Gastrocnemius medialis (tissue), 4 donors: ENCODE measurements at places on chromosomes 5 and 9. TPM values are rescaled to one million over a fixed set of nuclear protein-coding genes. Genes with fewer than 3 reads are reported as not detected.

- no peak overlapping the region for H3K4me3 ChIP-seq
- no peak for DNase-seq
- H3K4me1 ChIP-seq = peaks cover 6% of the 10 kb centered on the region
- no peak overlapping the region for H3K27ac ChIP-seq
These were observed 22.8 kb upstream of the TNFAIP8 start for GRCh38 chr5:119332978-119333401.

DNA sequence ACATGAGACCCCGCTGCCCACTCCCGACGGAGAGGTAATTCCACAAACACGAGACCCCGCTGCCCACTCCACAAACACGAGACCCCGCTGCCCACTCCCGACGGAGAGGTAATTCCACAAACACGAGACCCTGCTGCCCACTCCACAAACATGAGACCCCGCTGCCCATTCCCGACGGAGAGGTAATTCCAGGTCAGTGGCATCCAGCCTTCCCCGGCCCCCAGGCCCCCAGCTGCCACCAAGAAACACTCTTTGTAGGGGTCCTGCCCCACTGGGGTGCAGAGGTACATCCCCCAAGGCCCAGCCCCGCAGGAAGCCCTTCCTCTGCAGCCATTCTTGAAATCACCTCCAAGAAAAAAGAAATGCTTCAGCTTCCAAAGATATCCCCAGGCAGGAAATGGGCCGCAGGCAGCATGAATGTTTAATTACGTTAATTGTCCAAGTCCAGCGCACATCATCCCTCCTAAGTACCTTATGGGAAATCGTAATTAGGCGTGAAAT lies 115.9 kb downstream of the ADAMTS2 start:
- H3K4me1 ChIP-seq = no peaks in the 10 kb centered on the region
- no peaks in the 10 kb centered on the region for H3K36me3 ChIP-seq
- DNase-seq = no peak
- H3K4me3 ChIP-seq = no peak overlapping the region

The TNFSF8 gene
- 0.76 TPM for total RNA-seq

The FGFR4 gene
- 0.56 TPM for total RNA-seq

DNA sequence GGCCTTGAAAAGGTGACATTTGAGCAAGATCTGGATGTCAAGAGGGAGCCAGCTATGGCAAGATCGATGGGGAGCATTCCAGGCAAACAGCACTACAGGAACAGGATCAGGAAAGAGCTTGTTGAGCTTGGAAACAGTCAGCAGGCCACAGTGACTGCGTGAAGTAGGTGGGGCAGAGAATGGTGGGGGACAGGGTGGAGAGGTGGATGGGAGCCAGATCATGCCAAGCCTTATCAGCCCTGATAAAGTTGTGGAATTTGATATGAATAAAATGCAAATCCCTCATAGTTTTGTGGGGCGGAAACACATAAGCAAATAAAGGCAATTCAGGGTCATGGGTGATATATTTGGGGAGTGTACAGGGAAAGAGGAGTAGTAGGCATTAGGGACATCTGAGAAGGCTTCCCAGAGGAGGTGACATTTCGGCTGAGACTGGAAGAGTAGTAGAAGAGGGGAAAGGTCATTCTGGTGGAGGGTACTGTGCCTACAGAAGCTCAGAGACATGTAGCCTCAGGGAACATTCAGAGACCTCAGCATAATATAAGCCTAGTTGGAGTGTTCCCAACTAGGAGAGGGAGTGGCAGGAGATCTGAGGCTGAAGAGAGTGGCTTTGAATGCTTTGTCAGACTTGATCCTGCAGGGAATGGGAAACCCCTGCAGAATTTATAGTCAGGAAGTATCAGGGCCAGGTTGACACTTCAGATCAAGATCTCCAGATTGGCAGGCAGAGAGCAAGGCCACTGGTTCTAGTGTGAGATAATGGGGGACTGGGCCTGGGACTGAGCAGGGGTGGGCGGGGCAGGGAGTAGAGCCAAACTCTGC lies 9.7 kb upstream of the CYSTM1 start:
- no peak overlapping the region for H3K27ac ChIP-seq
- H3K36me3 ChIP-seq = no peaks in the 10 kb centered on the region
- no peak overlapping the region for H3K4me3 ChIP-seq
- no peaks in the 10 kb centered on the region for H3K27me3 ChIP-seq
- no peak for DNase-seq
- no peaks in the 10 kb centered on the region for H3K4me1 ChIP-seq

DNA sequence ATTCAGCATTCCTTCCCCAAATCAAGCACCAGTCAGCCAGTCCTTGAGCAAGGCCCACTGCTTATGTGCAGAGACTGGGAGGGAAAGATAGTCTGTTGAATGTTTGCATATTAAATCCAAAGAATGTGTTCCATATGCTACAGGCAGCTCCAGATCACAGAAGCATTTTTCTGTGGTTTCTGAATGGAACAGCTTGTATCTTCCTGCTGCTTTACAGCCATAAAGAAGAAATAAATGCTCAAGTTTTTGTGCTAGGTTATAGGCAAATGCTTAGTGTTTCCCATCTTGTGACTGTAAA lies 310.3 kb downstream of the TRIM36 start:
- H3K4me1 ChIP-seq = no peaks in the 10 kb centered on the region
- H3K27ac ChIP-seq = no peak overlapping the region
- no peaks in the 10 kb centered on the region for H3K36me3 ChIP-seq
- no peak for DNase-seq

- no peaks in the 10 kb centered on the region for H3K27me3 ChIP-seq
- peak; percentile 60 for DNase-seq
- H3K27ac ChIP-seq = peak overlapping the region; percentile 89
- H3K36me3 ChIP-seq = no peaks in the 10 kb centered on the region
- H3K4me1 ChIP-seq = peaks cover 75% of the 10 kb centered on the region
- no peak overlapping the region for H3K4me3 ChIP-seq
These were observed 21.9 kb upstream of the DUSP1 start for GRCh38 chr5:172792701-172793570.

- peaks cover 79% of the 10 kb centered on the region for H3K36me3 ChIP-seq
- no peak for DNase-seq
- H3K27ac ChIP-seq = peak overlapping the region; percentile 97
- peaks cover 12% of the 10 kb centered on the region for H3K4me1 ChIP-seq
- no peak overlapping the region for H3K4me3 ChIP-seq
These were observed 4.3 kb downstream of the HSPA9 start for GRCh38 chr5:138570871-138571270.

The GGTA1 gene
- total RNA-seq = 1.4 TPM

- H3K27me3 ChIP-seq = peaks cover 41% of the 10 kb centered on the region
- DNase-seq = no peak
- H3K36me3 ChIP-seq = no peaks in the 10 kb centered on the region
- H3K4me3 ChIP-seq = no peak overlapping the region
These were observed 12.3 kb downstream of the GFI1B start for GRCh38 chr9:132990781-132991180.

- H3K4me1 ChIP-seq = no peaks in the 10 kb centered on the region
- H3K27ac ChIP-seq = no peak overlapping the region
- no peaks in the 10 kb centered on the region for H3K36me3 ChIP-seq
These were observed 72.3 kb downstream of the SLCO4C1 start for GRCh38 chr5:102223542-102224477.

The PCDHGB1 gene
- 0.20 TPM for total RNA-seq

The GFM2 gene
- total RNA-seq = 25.6 TPM

The PCDHA10 gene
- total RNA-seq = 0.05 TPM

- no peak for DNase-seq
- H3K27me3 ChIP-seq = no peaks in the 10 kb centered on the region
- no peak overlapping the region for H3K27ac ChIP-seq
- H3K4me1 ChIP-seq = no peaks in the 10 kb centered on the region
- H3K36me3 ChIP-seq = no peaks in the 10 kb centered on the region
These were observed 135.3 kb upstream of the EPB41L4A start for GRCh38 chr5:112554101-112554977.

DNA sequence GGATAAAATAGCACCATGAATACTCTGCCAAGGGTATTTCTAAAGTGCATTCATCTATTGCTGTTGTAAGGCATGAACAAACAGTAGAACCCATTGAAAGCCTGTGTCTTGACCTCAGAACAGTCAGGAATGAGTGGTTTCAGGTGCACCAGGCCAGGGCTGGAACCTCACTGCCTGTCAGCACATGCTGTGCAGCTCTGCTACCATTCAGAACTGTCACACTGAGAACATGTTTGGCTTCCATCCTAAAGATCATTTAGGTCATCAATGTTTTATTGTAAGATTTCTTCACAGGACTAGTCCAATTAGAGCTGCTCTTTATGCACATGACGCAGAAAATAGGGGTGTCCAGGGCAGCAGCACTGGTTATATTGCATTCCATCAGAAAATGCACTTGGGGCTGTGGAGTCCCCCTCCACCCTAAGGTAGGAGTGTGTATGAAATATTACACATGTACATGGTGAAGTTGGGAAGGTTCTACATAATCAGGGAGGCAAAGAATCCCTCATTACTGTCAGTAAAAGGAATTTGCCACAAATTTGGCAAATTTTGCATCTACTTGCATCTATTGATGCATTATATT lies 408.0 kb downstream of the CTNND2 start:
- no peaks in the 10 kb centered on the region for H3K36me3 ChIP-seq
- H3K27me3 ChIP-seq = no peaks in the 10 kb centered on the region
- H3K4me3 ChIP-seq = no peak overlapping the region
- H3K27ac ChIP-seq = no peak overlapping the region
- no peaks in the 10 kb centered on the region for H3K4me1 ChIP-seq
- no peak for DNase-seq

GRCh38 chr9:79371301-79371700 lies 200.5 kb upstream of the TLE4 start:
- no peaks in the 10 kb centered on the region for H3K27me3 ChIP-seq
- H3K27ac ChIP-seq = no peak overlapping the region
- no peak overlapping the region for H3K4me3 ChIP-seq
- no peaks in the 10 kb centered on the region for H3K4me1 ChIP-seq
- no peak for DNase-seq

DNA sequence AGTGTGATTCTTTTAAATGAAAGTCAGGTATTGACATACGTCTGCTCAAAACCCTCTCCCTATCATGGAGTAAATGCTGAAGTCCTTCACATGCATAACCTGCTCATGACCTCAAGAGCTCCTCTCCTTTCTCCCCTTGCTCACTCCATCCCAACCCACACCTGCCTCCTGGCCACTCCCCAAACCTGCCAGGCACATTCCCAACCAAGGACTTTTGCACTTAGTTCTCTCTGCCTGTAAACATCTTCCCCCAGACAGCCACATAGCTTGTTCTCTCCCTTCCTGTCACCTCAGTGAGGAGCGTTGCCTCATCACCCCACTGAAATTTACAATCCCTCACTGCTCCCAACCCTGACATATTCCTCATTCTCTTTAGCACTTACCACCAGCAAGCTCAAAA lies 8.7 kb downstream of the SETD9 start:
- H3K27me3 ChIP-seq = no peaks in the 10 kb centered on the region
- H3K36me3 ChIP-seq = no peaks in the 10 kb centered on the region
- no peak overlapping the region for H3K4me3 ChIP-seq
- H3K27ac ChIP-seq = no peak overlapping the region

The SVEP1 gene
- total RNA-seq = 4.6 TPM

GRCh38 chr9:34501889-34502425 lies 20.8 kb downstream of the ENHO start:
- H3K36me3 ChIP-seq = no peaks in the 10 kb centered on the region
- no peaks in the 10 kb centered on the region for H3K4me1 ChIP-seq
- H3K4me3 ChIP-seq = no peak overlapping the region
- no peak overlapping the region for H3K27ac ChIP-seq
- no peaks in the 10 kb centered on the region for H3K27me3 ChIP-seq
- DNase-seq = no peak

DNA sequence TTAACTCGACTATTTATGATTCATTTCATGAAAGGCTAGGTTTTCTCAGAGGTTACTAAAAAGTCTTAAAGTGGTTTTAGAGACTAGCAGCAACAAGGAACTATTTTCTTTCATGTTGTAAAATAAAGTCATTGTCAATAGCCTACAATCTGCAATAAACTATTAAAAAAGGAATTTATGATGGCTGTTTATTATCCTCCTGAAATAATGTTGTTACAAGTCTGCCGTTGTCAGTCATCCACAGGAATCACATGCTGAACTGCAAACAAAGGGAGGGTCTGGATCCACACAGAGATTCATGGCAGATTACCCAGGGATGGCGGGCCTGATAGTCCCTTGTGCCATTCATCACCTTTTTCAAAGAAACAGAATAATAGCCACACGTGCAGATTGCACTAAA lies 49.2 kb downstream of the TMEM174 start:
- no peaks in the 10 kb centered on the region for H3K4me1 ChIP-seq
- peaks cover 45% of the 10 kb centered on the region for H3K27me3 ChIP-seq
- DNase-seq = no peak
- H3K4me3 ChIP-seq = no peak overlapping the region

The PCDHGA6 gene
- 1.6 TPM for total RNA-seq

The CHD1 gene
- 44.3 TPM for total RNA-seq

DNA sequence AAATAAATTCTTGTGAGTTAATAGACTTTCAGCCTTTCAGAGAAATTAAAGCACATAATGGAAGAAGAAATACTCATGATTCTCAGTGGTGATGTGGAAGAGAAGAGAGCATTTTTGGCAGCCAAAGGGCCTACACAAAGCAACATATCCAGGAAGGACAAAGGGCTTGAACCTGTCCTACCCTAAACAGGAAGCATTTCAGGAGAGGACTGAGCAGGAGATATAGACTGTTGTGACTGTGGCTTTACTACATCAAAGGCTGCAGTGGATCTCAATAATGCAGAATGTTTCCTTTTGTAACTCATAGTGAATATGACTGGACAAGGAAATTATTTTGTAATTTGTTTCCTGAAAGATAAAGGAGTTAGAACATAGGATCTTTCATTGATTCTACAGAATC lies 1.3 kb upstream of the PARP8 start:
- H3K27ac ChIP-seq = no peak overlapping the region
- H3K4me1 ChIP-seq = no peaks in the 10 kb centered on the region
- DNase-seq = no peak
- peaks cover 6% of the 10 kb centered on the region for H3K27me3 ChIP-seq

DNA sequence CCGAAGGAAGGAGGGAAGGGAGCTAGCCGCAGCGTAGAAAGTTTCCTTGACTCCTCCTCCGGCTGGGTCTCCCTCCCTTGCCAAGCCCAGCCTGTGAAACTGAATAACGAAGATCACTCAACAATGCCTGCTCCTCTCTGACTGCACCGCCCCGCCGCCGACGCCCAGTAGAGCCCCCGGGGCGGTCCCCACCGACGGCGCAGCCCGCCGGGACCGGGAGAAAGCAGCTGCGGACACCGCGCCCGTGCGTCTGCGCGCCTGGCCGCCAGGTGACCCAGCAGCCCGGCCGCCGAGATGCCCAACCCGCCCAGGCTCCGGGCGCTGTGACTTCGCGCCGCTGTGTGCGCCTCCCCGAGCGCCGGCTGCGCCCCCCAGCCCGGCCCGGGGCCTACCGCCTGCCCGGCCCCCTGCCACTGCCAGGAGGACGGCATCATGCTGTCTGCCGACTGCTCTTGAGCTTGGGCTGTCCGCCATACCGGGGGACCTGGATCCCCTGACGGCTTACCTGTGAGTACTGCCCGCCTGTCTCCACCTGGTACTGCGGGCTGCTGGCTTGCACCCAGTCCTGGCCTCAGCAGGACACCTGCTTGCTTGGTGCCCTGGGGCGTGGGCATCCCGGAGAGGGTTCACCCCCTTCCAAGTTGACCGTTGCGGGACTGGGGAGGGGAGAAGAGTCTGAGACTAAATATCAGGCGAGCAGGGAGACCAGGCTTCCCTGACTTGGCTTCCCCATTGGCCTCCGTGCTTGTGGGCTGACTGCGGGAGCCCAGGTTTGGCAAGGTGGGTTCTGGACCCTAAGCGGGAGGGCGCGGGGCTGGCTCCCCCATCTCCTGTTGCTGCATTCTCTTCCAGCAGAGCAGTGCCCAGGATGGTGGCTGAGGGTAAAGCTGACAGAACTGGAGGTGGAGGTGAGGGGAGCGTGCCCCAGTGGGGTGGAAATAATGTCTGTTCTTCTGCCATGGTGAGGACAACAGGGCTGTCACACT lies 26.2 kb upstream of the SPTLC1 start:
- no peak overlapping the region for H3K27ac ChIP-seq
- no peaks in the 10 kb centered on the region for H3K36me3 ChIP-seq
- peaks cover 13% of the 10 kb centered on the region for H3K27me3 ChIP-seq
- DNase-seq = no peak
